ENCODE measurements at places on chromosomes 3 and 15.

GRCh38 chr15:58590926-58591325, 158.6 kb downstream of the ADAM10 start:
- no peak for DNase-seq

- no peak for DNase-seq
These were observed 29.0 kb downstream of the FOXL2NB start for GRCh38 chr3:138976047-138976446.

- no peak for DNase-seq
These were observed 6.0 kb downstream of the PHLDB2 start for GRCh38 chr3:111864821-111865656.

GRCh38 chr15:41779662-41780157, 5.4 kb downstream of the MAPKBP1 start:
- DNase-seq = no peak

- no peak for DNase-seq
These were observed 653 bp downstream of the MYO5C start for GRCh38 chr15:52294881-52295420.

DNA sequence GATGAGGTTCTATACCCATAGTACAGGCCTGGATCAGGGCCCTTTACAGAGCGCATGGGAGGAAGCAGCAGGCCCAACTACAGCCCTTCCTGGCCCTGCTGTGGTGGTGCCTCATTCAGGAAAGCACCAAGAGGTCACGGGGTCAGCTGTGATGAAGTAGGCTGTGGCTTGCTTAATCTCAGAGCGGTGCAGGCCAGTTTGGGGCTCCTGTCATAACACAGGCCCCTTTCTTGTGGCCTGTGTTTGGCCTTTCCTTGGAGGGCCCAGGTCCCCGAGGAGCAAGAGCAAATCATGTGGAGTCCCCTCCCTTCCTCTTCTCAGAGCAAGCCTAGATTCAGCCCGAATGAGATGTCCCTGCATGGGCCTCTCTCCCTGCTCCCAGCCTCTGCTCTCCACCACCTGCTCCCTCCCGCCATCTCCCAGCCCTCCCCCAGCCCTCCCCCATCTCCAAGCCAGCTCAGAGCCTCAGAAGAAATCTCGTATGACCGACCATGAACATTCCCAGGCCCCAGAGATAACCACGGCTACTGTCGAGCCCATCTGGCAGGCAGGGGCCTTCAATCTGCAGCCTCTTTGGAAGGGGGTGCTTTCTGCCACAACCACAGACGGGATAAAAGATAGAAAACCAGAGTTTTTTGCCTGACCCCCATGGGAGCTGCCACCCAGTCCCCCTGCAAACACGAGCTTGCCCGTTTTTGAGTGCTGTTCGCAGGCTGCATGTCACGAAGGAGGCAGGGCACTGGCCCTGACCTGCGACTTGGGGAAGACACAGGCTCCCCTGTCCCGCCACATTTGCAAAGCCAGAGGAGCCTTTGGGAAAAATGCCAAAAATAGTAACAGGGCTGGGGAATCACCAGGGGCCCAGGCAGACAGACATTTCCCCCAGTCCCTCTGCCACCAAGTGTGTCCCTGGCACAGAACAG, 32.3 kb upstream of the DUSP7 start:
- no peak for DNase-seq

DNA sequence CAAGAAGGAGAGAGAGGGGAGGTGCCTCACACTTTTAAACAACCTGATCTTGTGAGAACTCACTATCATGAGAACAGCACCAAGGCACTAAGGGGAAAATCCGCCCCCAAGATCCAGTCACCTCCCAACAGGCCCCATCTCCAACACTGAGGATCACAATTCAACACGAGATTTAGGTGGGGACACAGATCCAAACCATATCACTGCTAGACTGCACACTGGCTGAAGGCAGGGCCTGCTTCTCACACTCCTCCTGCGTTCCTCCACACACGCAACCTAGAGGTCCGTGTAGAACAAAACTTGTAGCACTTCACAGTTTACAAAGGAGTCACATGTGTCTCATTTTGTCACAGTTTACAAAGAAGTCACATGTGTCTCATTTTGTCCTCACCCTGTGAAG, 97.8 kb downstream of the DAPK2 start:
- no peak for DNase-seq

- DNase-seq = no peak
These were observed 3.7 kb downstream of the IQSEC1 start for GRCh38 chr3:13069495-13069894.

GRCh38 chr3:191382661-191383060, 52.3 kb upstream of the UTS2B start:
- DNase-seq = no peak

DNA sequence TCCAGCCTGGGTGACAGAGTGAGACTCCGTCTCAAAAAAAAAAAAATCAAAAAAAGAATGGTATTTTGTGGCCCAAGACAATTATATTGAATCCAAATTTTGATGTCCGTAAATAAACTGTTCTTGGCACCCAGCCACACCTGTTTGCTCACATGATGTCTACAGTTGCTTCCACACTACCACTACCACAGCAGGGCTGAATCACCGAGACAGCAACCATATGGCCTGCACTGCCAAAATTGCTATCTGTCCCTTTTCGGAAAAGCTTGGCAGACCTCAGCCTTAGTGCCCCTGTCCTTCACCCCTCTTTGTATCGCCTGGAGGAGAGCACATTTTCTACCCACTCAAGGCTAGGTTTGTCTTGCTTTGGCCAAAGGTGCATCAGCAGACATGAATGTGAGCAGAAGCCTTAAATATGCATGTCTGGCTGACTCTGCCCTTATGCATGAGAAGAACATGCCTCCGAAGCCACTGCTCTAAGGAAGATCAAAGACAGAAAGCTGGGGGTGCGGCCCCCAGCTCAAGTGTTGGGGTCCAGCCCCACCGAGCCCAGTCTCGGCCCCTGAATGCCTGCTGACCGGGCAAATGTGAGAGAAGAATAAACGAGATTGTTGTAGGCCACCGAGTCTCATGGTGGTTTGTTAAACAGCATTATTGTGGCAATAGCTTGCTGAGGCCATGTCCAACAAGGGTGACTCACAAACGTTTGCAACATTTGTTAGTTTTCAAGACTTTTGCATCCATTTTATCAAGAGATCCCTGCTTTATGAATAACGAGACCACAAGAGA, 108.1 kb downstream of the TPRA1 start:
- DNase-seq = peak; percentile 74

GRCh38 chr15:73596174-73596573, 37.0 kb downstream of the NPTN start:
- no peak for DNase-seq

- DNase-seq = no peak
These were observed 70.0 kb upstream of the ABHD2 start for GRCh38 chr15:89018207-89018606.

DNA sequence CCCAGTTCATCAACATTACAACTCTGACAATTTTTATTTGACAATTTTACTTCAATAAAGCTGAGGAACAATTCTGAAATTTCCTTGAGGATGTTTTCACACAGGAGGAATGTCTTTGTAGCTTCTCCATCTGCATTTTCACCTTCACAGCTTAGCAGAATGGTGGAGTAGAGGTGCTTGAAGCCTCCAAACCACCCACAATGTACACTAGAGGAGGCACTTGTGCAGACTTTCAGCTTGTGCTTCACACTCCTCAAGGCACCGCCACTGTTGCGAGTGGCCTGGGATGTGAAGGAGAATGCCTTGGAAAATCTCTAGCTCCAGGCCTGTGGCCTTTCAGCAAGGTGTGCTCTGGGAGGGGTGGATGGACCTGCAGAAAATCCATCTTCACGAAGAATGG, 181.9 kb downstream of the EPHB1 start:
- no peak for DNase-seq

- DNase-seq = no peak
These were observed 2.4 kb downstream of the NEDD4 start for GRCh38 chr15:55990998-55991397.

DNA sequence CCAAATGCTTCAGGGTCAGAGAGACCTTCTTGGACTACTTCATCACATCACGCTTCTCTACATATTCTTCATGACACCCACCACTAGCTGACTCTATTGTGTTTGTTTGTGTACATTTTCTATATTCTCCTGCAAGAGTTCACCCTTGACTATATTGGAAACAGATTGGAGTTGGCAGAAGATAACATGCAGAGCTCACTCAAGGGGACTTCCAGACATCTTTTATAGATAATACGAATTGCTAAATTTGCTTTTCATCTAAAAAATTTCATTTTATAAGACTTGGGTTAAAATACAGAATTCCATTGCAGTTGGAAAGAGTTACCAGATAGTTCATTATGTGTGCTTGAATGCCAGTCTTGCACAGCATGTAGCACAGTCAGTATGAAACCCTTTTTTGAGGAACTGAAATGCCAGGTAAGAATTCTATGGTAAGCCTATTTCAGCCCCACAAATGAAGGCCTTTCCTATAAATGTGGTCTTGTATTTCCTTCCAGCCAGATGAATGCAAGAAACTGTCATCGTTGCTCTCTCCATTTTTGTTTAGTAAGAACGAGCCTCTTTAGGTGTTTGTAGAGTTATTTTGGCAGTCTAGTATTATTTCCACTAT, 177.6 kb downstream of the GHSR start:
- DNase-seq = no peak

DNA sequence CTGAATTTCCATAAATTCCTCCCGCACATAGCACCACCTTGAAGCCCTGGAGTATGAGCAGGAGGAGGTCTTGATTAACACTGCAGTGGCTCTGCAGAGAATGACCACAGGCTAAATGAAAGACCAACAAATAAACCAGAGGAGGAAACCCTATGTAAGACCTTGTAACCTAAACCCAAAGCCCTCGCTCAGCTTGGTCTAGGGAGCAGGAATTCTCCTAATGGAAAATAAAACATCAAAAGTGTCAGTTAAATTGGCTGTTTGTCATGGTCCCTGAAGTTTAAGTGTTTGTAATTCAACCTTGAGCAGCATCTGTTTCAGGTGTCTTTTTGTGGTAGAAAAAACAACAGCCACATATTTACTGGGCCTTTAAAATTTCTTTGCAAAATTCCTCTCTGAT, 9.2 kb upstream of the UBE2Q2 start:
- DNase-seq = no peak

DNA sequence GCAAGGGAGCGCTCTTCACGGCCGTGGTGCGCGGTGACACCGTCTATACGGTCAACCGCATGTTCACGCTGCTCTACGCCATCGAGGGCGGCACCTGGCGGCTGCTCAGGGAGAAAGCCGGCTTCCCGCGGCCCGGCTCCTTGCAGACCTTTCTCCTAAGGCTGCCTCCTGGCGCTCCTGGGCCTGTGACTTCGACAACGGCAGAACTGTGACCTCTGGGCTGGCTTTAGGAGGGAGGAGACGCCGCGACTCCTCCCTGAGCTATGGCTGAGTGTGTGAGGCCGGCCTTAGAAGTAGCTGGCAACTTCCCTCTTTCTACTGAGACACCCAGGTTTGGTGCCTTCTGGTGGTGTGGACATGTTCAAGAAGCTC, 1.4 kb downstream of the KBTBD13 start:
- no peak for DNase-seq

DNA sequence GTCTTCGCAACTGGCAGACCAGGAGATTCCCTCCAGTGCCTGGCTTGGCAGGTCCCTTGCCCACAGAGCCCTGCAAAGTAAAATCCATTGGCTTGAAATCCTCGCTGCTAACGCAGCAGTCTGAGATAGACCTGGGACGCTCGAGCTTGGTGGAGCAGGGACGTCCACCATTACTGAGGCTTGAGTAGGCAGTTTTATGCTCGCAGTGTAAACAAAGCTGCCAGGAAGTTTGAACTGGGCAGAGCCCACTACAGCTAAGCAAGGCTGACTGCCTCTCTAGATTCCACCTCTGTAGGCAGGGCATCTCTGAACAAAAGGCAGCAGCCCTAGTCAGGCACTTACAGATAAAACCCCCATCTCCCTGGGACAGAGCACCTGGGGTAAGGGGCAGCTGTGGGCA, 205.0 kb upstream of the MME start:
- no peak for DNase-seq

- DNase-seq = no peak
These were observed 7.6 kb upstream of the TRH start for GRCh38 chr3:129966876-129967275.

GRCh38 chr3:105905328-105905727, 36.5 kb upstream of the CBLB start:
- no peak for DNase-seq

- no peak for DNase-seq
These were observed 2.7 kb downstream of the KLHL40 start for GRCh38 chr3:42688016-42688415.

- DNase-seq = no peak
These were observed 337.8 kb upstream of the DNAJC19 start for GRCh38 chr3:181327349-181327748.

- DNase-seq = no peak
These were observed 427 bp upstream of the RNF111 start for GRCh38 chr15:58987036-58987435.

DNA sequence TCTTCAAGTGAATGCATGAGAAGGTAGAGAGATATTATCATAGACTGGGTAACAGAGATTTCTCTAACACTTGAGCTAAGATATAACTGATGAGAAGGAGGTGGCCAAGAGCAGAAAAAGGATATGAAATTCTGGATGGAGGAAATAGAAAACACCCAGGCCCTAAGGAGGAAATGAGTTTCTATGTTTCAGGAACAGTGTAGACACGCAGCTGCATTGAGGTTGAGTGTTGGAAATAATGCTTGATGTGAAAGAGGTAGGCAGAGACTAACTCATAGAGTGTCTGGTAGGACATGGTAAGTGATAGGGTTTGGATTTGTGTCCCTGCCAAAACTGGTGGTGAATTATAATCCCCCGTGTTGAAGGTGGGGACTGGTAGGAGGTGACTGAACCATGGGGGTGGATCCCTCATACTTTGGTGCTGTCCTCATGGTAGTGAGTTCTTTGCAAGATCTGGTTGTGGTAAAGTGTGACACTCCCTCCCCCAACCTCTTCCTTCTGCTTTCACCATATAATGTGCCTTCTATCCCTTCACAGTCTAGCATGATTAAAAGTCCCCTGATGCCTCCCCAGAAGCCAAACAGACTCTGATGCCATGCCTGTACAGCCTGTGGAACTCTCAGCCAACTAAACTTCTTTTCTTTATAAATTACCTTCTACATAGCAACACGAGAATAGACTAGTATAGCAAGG, 787.3 kb downstream of the EDEM1 start:
- DNase-seq = no peak

DNA sequence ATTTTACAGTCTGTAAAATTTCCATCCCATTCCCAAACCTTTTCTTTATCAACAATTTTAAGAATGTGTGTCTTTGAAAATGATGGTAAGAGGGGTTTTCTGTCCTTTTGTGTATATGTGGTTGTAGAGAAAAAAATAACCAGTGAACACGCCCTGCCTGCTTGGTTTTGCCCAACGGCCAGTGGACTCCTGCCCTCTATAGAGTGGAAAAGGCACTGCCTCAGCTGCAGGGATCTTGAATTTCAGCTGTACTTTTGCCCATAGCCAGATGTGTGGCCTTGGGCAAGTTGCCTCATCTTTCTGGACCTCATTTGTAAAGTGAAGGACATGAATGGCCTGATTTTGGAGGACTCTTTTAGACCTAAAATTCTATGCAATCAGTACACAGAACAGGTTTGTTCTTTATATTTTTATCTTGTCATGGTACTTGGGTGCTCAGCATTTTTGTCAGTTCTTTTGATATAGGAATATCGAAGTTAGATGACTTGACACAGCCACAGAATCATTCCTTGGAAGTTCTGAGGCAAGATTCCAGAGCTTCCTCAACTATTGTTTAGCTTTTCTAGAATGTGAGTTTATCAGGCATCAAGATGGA, 81.0 kb downstream of the CLDN11 start:
- DNase-seq = no peak
